ENCODE measurements at places on chromosomes 2 and 18.
A peak's percentile ranks its signal among the peaks of the same experiment; 100 is the strongest.

GRCh38 chr18:7598167-7599047, 31.3 kb downstream of the PTPRM start:
- no peak overlapping the region for H3K27ac ChIP-seq
- H3K27me3 ChIP-seq, result no peaks in the 10 kb centered on the region
- no peak overlapping the region for H3K4me3 ChIP-seq

DNA sequence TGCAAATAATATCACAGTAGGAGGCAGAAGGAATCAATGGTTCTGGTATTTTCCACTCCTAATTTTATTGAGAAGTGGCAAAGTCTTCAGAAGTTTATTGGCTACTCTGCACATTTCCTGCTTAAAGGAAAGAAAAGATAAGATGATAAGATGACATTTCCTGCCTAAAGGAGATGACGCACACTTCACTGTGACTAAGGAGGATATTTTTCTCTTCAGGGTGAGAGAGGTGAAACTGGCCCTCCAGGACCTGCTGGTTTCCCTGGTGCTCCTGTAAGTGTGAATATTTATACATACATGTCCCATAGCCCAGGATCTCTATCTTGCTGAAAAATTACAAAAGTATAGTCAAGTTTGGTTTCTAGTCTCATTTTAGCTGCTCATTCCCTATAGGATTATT, 27.9 kb downstream of the COL3A1 start:
- H3K36me3 ChIP-seq, result no peaks in the 10 kb centered on the region
- no peak overlapping the region for H3K4me3 ChIP-seq
- no peaks in the 10 kb centered on the region for H3K27me3 ChIP-seq
- peak; percentile 8 for DNase-seq

GRCh38 chr2:105773568-105773967, 28.9 kb downstream of the NCK2 start:
- H3K4me1 ChIP-seq, result peaks cover 95% of the 10 kb centered on the region
- peak overlapping the region; percentile 73 for H3K27ac ChIP-seq

DNA sequence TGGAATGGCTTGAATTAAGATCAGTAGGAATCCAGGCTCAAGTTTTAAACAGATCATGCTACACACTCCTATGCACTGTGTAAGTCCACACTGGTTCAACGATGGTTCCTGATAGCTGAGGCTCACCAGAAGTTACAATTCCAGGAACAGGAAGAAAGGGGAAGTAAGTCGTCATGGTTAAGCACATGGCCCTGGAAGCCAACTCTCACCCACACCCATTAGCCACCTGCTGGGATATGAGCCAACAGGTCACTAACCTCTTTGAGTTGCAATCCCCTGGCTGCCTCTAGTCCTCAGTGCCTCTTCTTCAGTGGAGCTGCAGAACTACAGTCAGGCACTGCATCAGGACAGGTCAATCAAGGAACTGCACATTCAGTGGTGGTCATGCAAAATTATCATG, 133.5 kb downstream of the TMEM182 start:
- no peak for DNase-seq
- H3K36me3 ChIP-seq, result no peaks in the 10 kb centered on the region
- H3K4me3 ChIP-seq, result no peak overlapping the region
- H3K27me3 ChIP-seq, result no peaks in the 10 kb centered on the region
- H3K4me1 ChIP-seq, result no peaks in the 10 kb centered on the region
- H3K27ac ChIP-seq, result no peak overlapping the region

- no peak overlapping the region for H3K27ac ChIP-seq
- H3K4me1 ChIP-seq, result peaks cover 9% of the 10 kb centered on the region
- no peak for DNase-seq
- no peak overlapping the region for H3K4me3 ChIP-seq
- no peaks in the 10 kb centered on the region for H3K36me3 ChIP-seq
These were observed 16.0 kb upstream of the TNP1 start for GRCh38 chr2:216875862-216876261.

GRCh38 chr2:95375532-95376150, 26.9 kb upstream of the FAHD2A start:
- no peak overlapping the region for H3K4me3 ChIP-seq
- peaks cover 2% of the 10 kb centered on the region for H3K4me1 ChIP-seq
- no peak for DNase-seq
- H3K27me3 ChIP-seq, result peaks cover 9% of the 10 kb centered on the region
- no peak overlapping the region for H3K27ac ChIP-seq
